Foreskin fibroblast (primary cell): ENCODE measurements at places on chromosomes 11 and 22.

- no peak for DNase-seq
Observed at GRCh38 chr11:108984523-108984922, 319.7 kb downstream of the DDX10 start.

- DNase-seq, result no peak
Observed at GRCh38 chr11:3820971-3821370, 12.6 kb downstream of the PGAP2 start.

DNA sequence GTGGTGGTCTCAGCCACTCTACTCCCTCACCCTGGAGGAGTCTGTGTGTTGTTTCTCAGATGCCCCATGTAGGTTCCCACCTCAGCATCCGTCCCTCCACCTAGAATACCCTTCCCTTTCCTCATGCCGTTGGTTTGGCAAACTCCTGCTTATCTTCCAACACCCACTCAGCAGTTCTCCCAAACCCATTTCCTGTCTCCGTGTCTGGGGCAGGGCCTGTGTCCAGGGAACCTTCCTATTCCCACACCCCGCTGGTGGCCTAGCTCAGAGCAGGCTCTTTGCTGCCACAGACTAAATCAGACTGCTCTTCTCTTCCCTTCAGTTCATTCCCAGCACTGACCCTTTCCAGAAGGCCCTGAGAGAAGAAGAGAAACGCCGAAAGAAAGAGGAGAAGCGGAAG is 7.5 kb upstream of the SREBF2 start:
- no peak for DNase-seq

DNA sequence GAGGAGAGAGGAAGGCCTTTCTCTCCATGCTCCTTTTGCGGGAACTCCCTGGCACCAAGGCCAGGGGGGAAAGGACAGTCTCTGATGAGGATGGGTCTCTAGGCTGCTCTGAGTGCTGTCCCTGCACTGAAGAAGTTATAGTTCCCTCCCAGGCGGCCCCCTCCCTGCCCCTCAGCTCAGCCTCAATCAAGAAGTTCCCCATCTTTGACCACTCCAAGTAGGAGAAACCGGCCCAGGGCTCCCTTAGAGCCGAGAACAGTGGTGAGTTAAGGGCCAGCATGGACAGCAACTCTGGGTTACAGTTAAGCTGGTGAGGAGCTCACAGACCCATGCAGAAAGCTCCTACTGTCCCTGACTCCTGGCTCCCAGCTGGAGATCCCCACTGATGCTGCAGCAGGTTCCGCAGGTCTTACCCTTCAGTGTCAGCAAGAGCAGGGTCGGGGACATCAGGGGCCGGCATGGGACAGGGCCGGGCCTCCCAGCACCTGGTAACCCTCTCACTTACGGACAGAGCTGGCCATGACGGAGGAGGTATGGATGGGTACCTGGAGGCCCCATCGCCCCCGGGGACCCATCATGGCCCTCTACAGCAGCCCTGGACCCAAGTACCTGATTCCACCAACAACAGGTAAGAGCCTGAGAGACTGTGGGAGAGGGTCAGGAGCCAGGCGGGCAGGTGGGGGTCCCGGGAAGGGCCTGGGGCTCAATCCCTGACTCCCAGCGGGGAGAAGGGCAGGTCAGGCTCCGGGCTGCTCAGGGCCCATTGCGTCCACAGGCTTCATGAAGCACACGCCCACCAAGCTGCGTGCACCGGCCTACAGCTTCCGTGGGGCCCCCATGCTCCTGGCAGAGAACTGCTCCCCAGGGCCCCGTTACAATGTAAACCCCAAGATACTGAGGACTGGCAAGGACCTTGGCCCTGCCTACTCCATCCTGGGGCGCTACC is 4.2 kb downstream of the SCGB1C1 start:
- peak; percentile 11 for DNase-seq

- DNase-seq, result no peak
Observed at GRCh38 chr11:35486446-35486845, 39.0 kb downstream of the PAMR1 start.

DNA sequence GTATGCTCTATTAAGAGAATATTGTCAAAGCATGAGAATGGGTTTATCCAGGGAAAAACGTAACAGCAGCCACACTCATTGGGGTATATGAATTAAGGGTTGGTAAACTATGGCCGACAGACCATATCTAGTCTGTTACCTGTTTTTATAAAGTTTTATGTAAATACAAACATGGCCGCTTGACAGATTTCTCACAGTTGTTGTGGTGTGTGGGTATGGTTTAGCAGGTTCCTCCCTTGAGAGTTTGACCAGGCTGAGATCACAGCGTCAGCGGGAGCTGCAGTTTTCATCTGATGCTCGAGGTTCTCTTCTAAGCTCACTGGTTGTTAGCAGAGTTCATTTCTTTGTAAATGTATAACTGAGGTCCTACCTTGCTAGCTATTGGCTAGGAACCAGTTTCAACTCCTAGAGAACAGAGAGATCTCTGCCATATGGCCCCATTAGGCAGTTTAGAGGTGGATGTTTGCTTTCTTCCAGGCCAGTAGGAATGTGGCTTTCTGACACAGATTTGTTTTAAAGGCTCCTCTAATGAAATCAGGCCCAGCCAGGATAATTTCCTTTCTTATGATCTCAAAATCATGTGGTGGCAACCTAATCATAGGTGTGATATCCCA is 45.5 kb upstream of the GRIK4 start:
- no peak for DNase-seq
